ENCODE measurements at places on chromosomes 12 and 14.
A peak's percentile ranks its signal among the peaks of the same experiment; 100 is the strongest.

GRCh38 chr14:105858676-105859025, 332.3 kb downstream of the TMEM121 start:
- no peak for DNase-seq

DNA sequence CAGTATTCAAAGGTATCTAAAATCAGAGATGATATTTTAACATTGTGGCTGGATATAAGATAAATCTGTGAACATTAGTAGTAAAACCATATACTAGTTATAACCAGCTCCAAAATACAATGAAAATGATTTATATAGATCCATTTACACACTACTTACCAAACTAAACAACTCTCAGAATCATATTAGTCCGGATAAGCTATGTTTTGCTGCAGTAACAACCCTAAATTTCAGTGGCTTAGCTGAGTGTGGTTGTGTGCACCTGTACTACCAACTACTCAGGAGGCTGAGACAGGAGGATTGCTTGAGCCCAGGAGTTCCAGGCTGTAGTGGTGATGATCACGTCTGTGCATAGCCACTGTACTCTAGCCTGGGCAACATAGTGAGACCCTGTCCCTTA, 23.8 kb downstream of the ZDHHC17 start:
- no peak for DNase-seq

DNA sequence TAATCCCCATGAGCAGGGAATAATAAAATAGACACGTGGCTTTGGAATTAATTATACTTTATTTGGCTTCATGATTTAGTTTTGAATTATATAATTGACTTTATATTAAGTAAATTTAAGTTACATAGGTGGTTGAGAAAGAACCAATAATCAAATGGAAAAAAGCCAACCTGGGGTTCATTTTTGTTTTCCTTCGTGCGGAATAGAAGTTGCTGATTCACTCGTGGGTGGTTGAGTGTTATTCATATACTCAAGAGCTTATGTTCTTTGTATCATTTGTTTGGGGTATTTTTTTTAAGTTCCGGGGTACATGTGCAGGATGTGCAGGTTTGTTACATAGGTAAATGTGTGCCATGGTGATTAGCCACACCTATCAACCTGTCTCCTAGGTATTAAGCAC, 58.0 kb downstream of the ZNF664 start:
- DNase-seq, result no peak

DNA sequence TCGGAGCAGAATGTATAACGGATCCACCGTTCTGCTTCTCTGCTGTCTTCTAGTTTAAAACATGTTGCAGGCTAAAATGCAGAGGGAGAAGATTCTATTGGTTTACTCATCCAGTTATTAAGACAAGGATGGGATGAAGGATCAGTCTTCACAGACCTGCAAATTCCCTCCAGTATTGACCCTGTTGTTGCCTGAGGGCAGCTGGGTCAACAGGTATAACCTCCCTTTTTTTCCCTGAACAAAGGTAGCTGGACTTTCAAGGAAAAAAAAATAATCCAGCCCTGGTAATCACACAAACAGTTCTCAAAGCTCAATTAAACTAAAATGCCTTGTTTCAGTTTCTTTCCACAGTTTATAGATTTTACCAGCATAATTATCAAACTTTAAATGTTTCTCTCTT, 480.6 kb downstream of the ZFP36L1 start:
- DNase-seq, result no peak

GRCh38 chr12:56300644-56301464, 724 bp upstream of the CS start:
- no peak for DNase-seq

DNA sequence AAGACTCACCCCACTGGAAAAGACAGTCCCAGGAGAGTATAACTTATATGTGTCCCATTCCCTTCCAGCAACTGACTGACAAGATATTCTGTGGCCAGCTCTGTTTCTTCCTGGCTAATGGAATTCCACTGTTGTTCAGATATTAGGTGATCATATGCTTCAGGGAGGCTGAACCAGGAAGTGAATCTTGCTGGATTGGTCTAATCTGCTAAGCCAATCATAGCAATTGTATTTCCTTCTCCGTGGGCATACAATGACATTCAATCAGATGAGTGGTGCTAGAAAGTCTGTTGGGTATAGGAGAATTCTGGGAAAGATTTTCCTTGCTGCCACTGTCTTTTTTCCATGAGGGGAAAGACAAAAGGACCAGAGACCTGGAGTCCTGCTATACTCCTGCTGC, 12.1 kb downstream of the PYGL start:
- no peak for DNase-seq

DNA sequence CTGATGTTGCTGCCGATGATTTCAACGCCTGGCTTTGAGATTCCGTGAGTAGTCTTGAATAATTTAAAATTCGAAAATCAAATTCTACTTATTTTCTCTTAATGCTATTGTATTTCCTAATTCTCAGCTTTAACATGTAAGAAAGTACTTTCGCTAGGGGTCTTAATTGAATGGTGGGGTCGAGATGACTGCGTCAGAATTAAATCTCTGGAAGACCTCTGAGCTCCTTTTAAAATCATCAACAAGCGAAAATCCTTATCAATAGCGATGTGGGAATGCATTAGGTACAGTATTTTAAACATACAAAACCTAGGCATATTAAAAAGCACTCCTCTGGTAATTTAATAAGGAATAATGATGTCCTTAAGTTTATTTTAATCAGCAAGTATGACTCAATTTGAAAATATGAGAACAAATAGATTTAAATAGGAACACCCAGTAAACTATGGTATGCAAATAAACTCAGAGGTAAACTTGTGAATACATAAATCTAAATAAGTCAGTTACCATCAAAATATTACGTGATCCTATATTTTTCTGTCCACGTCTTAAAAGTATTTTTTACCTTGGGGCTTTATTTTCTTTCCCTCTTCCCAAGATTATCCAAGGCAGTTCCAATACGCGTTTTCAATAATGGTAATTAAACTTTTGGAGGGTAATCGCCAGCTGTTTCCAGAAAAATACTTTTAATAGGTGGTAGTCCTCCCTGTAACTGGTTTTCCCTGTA, 1.4 kb downstream of the FOXA1 start:
- no peak for DNase-seq

- no peak for DNase-seq
Observed at GRCh38 chr12:96409731-96410130, 9.5 kb upstream of the CDK17 start.

GRCh38 chr12:119840582-119840981, 36.5 kb downstream of the CIT start:
- no peak for DNase-seq

DNA sequence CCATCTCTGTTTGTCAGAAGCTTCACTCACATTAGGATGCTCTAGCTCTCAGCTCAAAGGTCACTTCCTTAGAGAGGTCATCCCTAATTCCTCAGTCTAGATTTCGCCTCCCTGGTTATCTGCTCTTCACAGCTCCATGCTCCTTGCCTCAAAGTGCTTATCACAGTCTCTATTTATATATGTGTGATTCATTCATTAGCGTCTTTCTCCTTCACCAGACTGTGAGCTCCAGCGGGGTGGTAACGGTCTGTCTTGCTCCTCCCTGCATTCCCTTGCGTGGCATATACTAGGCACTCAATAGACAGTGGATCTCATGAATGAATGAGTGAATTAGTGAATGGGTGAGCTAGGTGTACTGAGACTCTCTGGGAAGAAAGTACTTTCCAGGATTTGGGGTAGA, 6.9 kb downstream of the SYNDIG1L start:
- no peak for DNase-seq

DNA sequence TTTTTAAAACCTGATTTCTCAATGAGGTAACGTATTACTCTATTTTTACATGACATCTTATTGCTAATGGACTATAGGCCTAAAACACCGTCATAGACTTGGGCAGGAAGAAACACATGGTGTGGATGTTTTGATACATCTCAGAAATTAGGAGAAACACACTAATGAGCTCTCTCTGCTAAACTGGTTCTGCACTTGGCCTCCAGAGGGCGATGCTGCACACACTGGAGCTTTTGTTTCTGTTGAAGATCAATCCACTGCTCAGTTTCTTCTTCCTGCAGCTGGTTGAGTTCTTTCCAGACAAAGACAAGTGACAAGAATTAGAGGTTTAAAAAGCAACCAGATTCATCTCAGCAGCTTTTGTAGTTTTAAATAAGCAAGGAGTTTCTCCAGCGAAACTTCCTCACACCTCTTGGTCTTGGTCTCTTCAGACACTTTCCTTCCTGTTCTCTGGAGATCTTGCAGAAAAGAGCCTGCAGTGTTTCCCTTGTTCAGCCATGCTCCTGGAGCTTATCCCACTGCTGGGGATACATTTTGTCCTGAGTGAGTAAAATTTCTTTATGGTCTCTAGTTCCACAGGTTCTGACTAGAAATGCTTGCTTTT, 178.5 kb upstream of the OR4E1 start:
- DNase-seq, result peak; percentile 15

DNA sequence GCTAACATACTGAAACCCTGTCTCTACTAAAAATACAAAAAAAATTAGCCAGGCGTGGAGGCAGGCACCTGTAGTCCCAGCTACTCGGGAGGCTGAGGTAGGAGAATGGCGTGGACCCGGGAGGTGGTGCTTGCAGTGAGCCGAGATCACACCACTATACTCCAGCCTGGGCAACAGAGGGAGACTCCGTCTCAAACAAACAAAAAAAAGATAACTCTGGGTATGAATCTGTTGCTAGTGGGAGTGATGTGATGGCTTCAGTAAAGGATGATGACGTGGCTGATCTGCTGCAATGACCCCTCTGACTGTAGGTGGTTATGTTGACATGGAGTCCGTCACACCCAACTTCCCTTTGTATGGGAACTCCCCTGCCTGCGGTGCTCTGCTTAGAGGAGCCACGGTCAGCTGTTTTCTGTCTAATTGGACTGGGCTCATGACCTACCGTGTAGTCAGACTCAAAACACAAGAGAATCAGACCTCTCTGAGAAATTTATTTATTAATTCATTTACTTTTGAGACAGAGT, 59.1 kb upstream of the MED13L start:
- DNase-seq, result peak; percentile 28

DNA sequence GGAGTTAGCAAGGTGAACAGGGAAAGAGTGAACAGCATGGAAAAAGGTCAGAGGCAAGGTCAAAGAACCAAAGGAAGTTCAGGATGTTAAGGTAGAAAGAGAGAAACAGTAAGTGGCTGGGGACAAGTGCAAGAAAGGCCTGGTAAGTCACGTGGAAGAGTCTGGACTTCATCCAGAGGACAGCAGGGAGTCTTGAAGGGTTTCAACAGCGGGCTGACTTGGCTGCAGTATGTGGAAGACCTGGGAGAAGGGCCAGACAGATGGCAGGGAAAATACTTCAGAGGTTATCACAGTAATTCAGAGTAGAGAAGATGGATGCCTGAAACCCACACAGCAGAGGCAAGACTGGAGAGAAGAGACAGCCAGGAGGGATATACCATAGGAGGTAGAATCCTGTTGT, 34.0 kb downstream of the CIT start:
- DNase-seq, result peak; percentile 43

DNA sequence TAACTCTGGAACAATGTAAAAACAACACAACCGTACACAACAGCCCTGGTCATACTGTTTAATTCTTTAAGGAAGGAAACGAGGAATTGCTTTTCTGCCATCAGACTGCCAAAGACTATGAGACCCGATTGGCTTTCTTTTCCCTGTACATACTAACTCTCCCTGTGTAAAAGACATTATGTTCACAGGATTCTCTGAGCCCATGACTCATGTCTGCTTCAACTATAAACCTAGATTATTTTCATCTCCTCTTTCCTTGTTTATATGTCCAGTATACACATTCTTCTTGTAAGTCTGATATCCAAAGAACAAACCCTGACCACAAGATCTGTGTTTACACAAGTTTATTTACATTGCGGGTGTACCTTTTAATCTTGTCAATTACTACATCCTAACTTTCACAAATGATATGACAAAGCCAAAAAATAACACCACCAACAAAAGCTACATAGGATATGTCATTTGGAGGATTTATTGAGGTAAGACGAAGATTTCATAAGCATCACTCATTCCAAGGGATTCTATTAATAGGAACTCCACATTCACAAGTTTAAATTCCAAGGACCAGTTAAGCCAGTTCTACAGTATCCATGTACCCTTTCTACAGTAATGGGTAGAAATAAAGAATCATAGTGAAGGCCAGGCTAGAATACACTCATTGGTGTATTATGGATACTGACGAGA, 67.3 kb downstream of the STXBP6 start:
- DNase-seq, result peak; percentile 65

DNA sequence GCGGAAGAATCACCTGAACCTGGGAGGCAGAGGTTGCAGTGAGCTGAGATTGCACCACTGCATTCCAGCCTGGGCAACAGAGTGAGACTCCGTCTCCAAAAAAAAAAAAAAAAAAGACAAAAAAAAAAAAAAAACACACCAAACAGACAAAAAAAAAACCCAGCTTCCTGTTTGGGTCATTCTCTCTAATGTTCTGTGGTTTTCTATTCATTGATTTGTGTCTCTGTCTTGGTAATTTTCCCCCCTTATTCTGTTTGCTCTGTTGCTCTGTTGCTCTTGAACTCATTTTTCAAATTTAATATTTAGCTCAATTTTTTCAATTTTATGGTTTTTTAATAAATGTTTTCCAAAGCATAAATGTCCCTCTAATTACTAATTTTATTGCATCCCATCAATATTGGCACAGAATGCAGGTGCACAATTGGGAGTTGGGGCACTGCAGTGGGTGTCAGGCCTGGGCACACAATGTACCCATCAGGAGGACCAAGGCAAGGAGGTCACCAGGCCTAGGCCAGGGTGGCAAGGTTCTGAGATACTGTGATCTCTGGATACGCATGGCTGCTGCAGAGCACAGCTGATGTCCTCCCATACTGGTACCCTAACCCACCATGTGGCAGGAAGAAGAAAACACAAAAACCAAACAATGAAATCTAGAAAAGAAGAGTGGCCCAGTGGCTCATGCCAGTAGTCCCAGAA, 8.0 kb upstream of the GNPTAB start:
- no peak for DNase-seq

DNA sequence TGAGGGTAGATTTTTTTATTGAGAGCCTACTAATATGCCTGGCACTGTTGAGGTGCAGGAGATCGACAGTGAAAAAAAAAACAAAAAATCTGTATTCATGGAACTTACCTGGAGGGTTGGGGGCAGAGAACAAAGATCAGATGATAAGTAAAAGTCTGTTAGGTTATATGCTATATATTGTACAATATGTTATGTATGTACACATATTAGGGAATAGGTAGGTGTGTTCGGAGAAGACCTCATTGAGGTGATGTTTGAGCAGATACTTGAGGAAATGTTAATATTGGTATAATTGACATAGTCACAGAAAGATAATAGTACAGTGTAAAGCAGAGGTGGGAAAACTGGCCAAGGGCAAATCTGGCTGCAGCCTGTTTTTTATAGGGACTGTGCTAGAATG, 5.6 kb downstream of the ARF6 start:
- no peak for DNase-seq

- DNase-seq, result no peak
Observed at GRCh38 chr12:103387385-103387784, 108.4 kb downstream of the C12orf42 start.

- DNase-seq, result peak; percentile 86
Observed at GRCh38 chr12:65943388-65944137, 119.3 kb downstream of the HMGA2 start.

All from fibroblast of skin of right biceps (primary cell).